ENCODE measurements at places on chromosomes 11 and 22.
A peak's percentile ranks its signal among the peaks of the same experiment; 100 is the strongest.

GRCh38 chr22:37298748-37299495, 16.6 kb downstream of the CYTH4 start:
- DNase-seq = no peak

- DNase-seq = no peak
These were observed 761.5 kb downstream of the NTM start for GRCh38 chr11:132131961-132132360.

- no peak for DNase-seq
These were observed 29.4 kb upstream of the TTC36 start for GRCh38 chr11:118497831-118498230.

GRCh38 chr11:115521825-115522224, 17.6 kb upstream of the CADM1 start:
- no peak for DNase-seq

GRCh38 chr22:34841911-34842310, 224.0 kb upstream of the ISX start:
- DNase-seq = no peak

- no peak for DNase-seq
These were observed 197.7 kb upstream of the CTSC start for GRCh38 chr11:88535266-88535665.

- peak; percentile 82 for DNase-seq
These were observed 1.2 kb downstream of the PLEKHB1 start for GRCh38 chr11:73647459-73648100.

DNA sequence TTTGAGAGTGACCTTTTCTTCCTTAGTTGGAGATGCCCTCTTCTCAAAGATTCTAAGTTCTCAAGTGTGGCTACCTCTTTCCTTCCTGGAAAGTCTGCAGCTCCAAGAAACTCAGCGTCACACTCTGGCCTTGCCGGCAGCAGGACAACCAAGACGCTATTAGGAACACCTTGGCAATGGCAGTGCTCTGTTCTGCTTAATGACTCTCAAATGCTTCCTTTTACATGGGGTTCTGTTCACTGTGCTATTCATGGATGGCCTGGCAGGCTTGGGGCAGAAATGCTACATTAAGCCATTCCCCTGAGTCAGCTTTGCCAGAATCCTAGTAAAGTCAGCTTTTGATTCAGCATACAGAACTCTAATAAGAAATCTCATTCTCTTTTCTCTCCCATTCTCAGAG, 25.9 kb downstream of the LARGE2 start:
- no peak for DNase-seq
